Activated T-cell treated with anti-CD3 and anti-CD28 coated beads, Interleukin-2, amount 50 U/mL, for 72 hours (primary cell): ENCODE measurements at places on chromosomes 13 and 19.

- DNase-seq: peak; percentile 81
These were observed 15.4 kb upstream of the SBNO2 start for GRCh38 chr19:1189419-1189818.

- no peak for DNase-seq
These were observed 64.9 kb upstream of the HTR2A start for GRCh38 chr13:46961719-46962118.

DNA sequence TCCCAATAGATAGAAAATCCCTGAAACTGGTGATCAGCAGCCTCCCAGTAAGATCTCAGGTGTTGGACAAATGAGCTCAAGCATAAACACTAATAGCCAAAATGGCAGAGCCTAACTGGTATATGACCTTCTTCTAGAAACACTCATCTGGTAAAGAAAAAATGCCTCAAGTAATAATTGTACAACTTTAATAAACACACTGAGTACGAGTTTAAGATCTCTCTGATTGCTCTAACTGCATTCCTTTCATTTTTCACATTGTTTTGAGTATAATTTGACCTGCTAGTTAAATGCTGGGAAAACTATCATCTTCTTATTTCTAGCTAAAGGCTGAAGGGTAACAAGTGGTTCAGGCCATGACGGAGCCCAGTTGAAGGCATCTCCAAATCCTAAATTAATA, 2009.5 kb upstream of the PCDH20 start:
- no peak for DNase-seq

DNA sequence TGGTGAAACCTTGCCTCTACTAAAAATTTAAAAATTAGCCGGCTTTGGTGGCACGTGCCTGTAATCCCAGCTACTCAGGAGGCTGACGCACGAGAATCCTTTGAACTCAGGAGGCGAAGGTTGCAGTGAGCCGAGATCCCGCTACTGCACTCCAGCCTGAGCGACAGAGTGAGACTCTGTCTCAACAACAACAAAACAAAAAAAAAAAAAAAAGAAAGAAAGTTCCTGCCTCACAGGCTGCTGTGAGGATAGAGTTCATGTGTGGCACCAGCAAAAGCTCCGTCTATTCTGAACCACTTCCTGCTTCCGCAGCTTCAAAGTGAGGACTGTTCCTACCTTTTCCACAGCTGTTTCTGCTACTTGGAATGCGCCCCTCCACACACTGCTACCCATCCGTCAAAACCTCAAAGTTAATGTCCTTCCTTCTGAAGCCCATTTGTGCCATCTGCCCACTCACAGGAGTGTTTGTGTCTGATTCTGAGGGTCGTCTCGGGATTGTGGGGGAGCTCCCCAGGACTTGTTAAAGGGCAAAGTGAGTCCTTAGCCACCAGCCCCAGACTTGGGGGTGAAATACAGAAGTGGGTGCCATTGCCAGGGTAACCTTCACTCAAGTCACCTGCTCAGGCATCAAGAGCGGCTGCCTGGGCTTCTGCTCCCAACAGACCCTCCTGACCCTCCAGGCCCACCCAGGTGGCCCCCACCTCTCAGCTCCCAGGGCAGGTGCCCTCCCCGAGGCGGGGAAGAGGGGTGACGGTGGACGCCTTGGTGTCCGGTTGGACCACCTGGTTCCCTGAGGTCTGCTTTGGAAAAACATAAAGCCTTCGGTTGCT, 2.9 kb downstream of the MFSD12 start:
- peak; percentile 40 for DNase-seq

DNA sequence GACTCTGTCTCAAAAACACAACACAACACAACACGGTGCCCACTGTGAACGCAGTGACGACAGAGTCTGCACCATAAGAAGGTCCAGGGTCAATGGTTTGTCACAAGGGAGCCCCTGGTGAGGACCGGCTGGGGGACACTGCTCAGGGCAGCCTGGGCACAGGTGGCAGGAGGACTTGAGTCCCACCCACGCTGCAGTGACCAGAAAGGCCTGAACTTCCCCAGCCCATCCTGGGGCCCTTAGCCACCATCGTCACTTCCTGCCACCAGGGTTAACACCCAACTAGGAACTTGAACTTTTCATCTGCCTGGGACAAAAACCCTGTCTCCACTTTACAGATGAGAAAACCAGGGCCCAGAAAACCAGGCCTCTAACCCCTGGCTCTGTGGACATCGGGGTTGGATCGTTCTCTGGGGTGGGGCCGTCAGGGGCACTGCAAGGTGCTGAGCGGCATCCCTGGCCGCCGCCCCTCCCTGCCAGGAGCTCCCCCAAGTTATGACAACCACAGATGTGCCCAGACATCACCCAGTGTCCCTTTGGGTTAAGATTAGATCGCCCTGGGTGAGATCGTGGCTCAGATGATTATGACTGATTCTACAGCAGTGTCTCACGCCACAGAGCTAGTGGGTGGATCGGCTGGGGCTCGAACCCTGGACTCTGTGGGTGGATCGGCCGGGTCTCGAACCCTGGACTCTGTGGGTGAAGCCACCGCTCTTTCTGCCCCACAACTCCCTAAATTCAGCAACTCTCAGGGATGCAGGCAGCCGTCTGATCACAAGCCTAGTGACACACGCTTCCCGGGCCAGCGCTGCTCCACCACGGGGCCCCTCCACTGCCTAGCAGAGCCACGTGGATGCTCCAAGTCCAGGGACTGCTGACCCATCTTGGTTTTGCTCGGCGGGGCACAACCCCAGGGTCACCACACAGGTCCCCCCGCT, 14.0 kb downstream of the MOB3A start:
- DNase-seq: peak; percentile 73

DNA sequence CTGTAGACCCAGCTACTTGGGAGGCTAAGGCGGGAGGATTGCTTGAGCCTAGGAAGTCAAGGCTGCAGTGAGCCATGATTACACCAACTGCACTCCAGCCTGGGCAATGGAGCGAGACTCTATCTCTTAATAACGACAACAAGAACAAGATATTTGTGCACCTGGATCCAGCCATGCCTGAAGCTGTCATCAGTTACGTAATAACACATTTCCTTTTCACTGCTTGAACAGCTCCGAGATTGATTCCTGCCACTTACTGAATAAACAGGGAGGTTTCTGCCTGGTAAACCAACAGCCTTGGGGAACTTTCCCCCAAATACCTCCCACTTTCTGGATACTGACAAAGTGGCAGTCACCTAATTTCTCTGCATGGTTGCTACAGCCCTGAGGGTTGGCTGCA, 5.4 kb downstream of the KANK2 start:
- no peak for DNase-seq

DNA sequence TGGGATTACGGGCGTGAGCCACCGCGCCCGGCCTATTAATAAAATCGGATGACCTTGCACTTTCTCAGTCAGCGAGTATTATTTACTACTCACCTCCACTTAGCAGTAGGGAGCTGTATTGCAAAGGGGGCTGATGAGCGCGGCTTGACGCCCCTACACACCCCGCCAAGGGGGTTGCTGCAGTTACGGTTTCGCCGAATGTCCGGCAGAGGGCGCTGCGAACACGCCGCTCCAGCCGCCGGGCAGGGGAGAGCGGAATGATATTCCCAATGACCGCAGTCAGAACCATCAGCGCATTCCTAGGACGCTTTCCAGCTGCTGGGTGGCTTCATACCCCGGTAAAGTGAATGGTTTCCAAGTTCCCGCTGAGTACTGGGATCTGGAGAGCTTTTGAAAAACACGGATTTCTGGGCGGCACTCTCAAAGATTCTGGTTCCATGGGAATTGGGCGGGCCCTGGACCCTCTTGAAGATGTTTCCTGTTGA, 30.0 kb upstream of the TPT1 start:
- DNase-seq: peak; percentile 58

DNA sequence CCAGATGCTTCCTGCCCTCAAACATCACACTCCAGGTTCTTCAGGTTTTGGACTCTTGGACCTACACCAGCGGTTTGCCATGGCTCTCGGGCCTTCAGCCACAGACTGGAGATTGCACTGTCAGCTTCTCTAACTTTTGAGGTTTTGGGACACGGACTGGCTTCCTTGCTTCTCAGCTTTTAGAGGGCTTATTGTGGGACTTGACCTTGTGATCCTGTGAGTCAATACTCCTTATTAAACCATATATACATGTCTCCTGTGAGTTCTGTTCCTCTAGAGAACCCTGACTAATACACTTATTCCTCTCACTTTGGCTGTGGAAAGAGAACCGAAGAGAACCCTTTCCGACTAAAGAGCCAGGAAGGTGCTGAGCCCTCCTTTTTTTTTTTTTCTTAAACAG, 53.6 kb downstream of the LMO7 start:
- no peak for DNase-seq

DNA sequence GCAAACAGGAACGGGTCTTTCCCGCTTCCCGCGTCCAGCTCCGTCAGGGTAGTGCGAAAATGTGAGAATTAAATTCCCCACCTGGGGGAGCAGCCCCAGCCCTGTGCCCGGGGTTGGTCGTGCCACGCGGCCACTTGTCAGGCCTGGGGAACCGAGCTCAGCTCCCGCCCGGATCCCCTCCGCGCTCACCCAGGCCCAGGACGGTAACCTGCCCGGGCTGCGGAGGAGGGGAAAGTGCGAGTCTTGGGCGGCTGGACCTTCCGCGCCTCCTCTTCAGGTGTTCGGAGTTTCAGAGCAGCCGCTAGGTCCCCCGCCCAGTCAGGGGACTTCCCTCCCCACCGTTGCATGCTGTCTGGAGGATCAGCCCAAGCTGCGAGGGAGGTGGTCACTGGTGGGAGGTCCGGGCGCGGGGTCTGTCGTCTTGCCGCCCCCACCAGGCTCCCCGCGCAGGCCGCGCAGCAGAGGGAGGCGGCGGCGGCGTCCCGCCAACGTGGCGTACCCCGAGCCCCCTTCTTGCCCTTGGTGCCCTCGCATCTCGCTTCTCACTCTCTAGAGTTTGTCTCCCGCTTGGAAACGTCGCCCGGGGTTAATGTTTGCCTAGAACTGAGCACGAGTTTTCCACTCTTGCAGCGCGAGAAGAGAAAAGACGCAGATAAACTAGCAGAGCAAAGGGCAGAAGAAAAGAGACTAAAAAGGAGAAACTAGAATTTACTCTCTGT, 8.1 kb downstream of the URAD start:
- no peak for DNase-seq

DNA sequence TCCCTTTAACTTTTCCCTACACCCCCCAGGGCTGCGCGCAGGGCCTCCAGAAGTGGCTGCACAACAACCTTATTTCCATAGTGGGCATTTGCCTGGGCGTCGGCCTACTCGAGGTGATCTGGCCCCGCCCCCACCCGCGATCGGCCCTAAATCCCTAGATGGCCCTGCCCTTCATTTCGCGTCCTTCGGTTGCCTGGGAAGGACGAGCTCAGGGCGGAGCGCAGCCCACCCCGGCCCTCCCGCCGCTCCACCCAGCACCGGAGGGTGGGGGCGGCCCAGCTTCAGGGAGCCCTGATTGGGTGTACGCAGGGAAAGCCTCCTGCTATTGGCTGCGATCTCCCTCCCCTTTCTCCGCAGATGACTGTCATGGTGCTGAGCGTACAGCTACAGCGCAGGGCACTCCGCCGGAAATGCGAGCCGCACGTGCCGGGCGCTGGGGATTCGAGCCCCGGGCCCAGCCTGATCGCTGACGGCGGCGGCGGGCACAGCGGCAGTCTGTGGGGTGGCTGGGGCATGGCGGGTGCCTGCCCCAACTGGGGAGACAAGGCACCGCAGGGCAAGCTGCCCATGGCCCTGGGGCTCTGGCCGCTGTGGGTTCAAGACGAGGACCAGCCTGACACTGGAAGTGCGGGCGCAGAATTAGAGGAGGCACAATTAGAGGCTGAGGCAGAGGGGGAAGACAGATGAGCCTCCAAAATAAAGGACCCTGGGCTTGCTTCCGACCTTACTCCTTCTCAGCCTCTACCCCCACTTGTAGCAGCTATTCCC, 4.3 kb downstream of the CD37 start:
- no peak for DNase-seq

DNA sequence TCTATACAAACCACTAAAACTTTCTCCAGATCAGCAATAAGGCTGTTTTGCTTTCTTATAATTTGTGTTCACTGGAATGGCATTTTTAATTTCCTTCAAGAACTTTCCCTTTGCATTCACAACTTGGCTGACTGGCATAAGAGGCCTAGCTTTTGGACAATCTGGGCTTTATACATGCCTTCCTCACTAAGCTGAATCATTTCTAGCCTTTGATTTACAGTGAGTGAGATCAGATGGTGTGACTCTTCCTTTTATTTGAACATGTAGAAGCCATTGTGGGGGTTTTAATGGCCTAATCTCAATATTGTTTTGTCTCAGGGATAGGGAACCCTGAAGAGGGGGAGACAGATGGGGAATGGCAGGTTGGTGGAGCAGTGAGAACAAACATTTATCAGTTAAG, 82.7 kb downstream of the FOXO1 start:
- DNase-seq: no peak

DNA sequence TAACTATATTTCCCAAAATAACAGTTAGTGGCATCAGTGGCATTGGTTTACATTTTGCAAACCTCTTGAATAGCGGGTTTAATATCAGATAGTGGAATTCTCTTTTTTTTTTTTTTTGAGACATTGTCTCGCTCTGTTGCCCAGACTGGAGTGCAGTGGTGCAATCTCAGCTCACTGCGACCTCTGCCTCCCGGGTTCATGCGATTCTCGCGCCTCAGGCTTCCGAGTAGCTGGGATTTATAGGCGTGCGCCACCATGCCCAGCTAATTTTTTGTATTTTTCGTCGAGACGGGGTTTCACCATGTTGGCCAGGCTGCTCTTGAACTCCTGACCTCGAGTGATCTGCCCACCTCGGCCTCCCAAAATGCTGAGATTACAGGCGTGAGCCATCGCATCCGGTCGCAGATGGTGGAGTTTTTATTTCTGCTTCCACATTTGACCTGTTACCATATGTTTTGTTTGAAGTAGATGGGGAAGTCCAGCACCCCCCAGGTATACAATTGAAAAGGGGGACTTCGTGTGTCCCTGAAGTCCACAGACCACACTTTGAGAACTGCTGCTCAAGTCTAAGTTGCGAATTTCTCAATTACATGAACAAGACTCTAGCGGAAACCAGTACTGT, 40.5 kb upstream of the XPO4 start:
- DNase-seq: no peak

DNA sequence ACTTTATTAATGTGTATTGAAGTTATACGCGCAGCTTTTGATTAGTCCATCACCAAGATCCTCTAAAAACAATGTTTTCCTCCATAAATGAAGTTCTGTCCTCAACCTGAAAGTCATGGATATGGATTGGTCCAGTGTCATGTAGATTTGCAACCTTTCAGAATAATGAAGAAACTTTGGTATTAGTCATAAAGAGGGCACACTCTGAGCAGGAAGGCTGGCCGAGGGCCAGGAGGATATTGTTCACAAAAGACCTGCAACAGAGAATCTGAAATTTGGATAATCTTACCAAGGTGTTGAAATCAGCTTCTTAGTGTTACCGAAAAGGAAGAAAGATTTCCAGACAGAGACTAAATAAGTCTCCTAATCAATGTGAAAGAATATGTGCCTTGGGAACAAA, 20.7 kb downstream of the CLDN10 start:
- DNase-seq: no peak
